IPS-NIHi11 (cell line): ENCODE measurements at places on chromosomes 12 and 14.

GRCh38 chr14:102424520-102424919 lies 61.8 kb downstream of the TECPR2 start:
- DNase-seq = no peak

- DNase-seq = no peak
Measured at GRCh38 chr14:33835261-33835655, 115.6 kb downstream of the EGLN3 start.

GRCh38 chr12:106712768-106713167 lies 61.7 kb upstream of the RIC8B start:
- DNase-seq = no peak

DNA sequence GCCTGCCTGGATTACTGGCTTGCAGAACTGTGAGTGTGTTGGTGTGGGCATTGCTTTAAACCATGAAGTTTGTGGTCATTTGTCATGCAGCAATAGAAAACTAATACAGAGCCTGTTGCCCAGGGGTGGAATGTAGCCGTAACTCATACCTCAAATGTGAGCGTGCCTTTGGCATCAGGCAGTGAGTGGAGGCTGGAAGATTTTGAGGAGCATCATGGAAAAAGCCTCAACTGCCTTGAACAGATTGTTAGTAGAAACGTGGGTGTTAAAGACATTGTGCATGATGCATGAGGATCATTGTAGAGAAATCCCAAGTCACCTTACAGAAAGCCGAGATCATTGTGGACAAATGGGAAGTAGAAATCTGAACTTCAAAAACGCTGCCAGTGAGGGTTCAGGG lies 580.5 kb downstream of the AACS start:
- no peak for DNase-seq

DNA sequence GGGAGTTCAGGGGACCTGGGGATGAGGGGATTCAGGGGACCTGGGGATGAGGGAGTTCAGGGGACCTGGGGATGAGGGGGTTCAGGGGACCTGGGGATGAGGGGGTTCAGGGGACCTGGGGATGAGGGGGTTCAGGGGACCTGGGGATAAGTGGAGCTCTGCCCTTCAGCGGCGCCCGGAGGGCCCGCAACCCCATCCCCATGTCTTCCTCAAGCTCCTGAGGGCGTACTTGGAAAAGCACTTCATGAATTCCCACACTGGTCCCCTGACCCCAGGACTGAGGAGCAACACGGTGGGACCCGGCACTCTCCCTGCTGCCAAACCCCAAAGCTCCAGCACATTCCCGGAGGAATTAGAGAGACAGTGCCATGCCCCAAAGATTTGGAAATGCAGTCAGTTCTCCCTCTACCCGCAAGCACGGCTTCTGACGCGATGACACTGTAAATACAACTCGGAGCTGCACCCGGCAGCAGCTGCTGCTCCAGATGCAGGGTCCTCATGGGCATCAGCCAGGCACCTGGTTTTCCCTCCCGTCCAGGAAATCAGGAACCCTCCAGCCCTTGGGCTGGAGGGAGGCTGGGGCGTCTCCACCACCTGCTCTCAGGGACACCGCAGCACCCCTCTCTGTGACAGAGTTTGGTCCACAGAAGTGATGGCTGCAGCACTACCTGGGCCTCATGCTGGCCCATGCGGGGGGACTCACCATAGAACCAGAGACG lies 32.8 kb upstream of the C14orf180 start:
- peak; percentile 8 for DNase-seq

DNA sequence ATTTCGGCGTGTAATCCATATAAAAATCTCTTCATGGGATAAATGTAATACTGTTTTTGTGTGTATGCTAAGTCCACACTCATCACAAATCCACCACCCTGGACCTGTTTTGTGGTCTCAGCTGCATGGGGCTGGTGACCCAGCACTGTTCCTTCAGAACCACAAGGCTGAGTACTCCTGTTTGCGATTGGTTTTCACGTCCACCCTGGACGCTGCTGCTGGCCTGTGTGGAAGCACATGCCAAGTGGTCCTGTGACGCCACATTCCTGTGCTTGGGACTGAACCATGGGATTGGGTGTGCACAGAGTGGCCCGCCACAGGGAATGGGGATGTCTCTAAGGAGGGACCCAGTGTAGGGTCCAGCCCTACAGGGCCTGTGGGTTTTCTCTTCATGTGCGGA lies 4.3 kb downstream of the PUS1 start:
- DNase-seq = no peak

DNA sequence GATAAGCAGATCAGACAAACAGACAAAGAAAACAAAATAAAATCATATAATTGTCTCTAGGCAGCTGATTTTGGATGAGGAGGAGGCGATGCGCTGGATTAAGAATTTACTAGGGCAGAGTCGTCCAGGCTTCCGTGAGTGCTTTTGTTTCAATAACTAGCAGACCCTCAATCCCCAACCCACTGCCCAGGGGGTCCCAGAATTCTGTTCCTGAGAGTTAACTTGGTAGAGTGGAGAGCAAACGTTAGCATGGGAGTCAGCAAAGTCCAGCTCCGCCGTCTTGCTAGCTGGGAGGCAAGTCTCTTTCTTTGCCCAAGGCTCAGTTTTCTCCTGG lies 95.5 kb upstream of the TBX5 start:
- no peak for DNase-seq

GRCh38 chr12:92745856-92746550 lies 43.2 kb downstream of the PLEKHG7 start:
- DNase-seq = no peak

DNA sequence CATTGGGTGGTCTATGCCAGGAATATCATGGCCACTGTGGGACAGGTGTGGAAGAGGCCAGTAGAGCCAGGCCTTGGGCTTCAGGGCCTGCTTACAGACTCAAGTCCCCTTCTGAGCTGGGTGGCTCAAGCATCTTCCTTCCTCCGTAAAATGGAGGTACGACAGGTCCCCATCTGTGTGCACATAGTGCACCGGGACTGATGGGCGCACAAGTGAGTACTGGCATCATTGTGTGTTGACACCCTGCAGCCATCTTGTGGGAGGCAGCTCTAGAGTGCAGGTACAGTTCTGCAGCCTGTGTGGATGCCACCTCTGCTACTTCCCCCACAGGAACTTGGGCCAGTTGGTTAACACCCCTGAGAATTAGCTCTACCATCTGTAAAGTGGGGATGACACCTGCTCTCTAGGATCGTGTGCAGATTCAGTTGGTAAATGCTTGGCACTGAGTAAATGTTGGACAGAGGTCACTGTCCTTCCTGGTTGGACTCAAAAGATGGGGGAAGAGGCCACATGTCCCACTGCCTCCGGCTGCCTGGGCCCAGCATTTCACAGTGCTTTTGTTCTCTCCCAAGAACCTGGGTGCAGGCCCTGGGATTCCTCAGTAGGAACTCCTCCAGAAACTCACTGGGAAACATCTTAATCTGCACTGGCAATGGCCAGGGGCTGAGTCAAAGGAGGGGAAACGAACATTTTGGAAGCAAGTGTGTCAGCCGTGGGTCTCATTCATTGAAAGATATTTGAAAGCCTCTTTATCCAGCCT lies 70.6 kb downstream of the C14orf132 start:
- DNase-seq = no peak

GRCh38 chr12:104485651-104486362 lies 29.1 kb downstream of the CHST11 start:
- DNase-seq = no peak

- peak; percentile 49 for DNase-seq
Measured at GRCh38 chr14:103597623-103598377, 31.2 kb upstream of the KLC1 start.

DNA sequence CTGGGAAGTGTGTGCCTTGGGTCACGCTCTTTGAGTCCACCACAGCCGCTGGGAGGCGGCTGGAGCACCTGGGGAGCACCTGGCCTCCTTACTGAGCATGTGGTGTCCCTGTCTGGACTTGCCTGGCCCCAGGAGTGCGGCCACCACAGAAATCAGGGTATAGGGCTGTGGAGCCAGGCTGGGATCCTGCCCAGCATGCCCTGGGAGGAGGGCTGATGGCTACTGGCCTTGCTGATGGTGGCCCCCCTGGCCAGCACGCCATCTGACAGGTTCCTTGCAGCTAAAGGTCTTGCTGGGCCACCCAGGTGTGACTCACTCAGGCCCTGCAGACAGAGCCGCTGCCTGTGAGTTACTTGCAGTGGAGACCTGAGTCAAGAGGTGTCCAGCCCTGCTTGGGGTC lies 6.0 kb downstream of the ULK1 start:
- DNase-seq = no peak

DNA sequence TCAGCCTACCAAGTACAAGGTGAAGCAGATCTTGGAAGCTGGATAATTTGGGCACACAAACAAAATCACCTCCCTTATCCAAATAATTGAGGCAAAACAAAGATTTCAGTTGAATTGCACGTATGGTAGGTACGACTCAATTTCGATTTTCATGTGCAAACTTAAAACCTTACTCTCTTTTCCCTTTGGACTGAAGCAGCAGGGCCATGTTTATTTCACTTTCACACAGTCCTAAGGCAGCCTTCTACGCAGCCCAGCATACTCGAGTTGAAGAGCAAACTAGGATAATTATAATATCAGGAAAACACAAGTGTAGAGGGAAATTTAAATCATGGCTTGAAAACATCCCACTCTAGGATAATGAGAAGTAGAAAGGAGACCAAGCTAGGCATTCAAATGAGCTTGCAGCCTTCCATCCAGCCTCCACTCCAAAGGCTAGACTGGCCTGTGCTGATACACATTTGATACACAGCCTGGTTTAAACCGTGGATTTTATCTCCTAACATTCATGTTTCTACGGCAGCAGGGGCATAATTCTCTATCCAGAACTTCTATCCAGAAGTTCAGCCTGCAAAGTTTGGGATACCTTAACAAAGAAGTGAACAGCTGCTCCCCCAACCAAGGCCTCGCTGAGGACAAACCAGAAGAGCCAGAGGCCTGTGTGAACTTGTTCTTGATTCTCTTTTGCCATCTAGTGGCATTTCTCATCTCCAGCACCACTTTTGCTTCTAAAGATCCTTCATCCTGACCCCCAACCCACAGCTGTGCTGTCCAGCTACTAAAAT lies 2.4 kb upstream of the RNASE7 start:
- peak; percentile 73 for DNase-seq

DNA sequence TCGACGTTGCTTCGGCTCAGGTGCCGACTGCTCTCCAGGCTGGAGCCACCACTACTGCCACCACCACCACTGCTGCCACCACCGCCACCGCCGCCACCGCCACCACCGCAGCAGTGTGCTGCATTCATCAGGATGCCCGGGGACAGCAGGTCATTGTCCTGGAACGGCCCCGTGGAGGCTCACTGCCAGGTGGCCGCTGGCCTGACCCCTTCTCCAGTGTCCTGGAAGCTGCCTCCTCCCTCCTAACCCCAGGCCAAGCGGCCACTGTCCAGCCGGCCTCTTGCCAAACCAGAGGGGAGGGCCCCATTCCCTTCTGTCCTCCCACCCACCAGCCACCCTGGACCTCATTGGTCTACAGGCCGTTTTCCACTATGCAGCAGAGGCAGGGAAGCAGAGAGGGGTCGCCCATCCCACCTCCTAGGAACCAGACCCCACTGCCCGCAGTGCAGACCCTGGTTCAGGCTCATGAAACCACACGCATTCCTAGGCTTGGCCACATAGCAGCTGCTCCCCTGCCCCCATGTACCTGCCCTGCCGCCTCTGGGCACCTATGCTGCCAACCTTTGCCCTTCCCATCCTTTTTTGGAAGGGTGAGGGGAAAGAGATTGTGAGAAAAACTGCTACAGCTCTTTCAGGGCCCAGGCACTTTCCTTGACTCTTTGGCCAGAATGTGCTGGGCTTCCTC lies 15.2 kb downstream of the ARL6IP4 start:
- no peak for DNase-seq

DNA sequence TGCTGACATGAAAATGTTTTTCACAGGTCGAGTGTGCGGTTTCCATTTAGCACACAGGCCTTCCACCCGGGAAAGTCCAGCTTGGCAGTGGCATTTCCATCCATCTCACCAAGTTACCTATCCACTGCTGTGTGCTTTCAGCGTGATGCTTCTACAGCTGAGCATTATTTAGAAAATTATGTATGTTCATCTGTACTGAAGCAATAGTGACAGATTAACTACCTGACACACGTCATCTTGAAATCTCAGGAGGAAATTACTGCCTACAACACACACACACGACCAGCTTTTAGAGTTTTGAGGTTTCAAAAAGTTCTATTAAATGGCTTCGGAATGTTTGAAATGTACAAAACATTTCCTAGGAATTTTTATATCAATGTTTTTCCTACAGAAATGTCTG lies 39.4 kb downstream of the IFNG-AS1 start:
- DNase-seq = no peak

DNA sequence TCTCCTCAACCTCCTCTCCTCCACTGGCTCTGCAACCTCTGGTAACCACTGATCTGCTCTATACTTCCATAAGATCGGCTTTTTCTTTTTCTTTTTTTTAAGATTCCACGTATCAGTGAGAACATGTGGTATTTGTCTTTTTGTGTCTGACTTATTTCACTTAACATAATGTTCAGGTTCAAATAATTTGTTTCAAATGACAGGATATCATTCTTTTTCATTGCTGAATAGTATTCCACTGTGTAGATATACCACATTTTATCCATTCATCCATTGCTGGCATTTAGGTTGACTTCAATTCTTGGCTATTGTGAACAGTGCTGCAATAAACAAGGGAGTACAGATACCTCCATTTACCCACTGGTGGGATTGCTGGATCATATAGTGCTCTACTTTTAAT lies 40.5 kb downstream of the NCKAP5L start:
- DNase-seq = no peak

- no peak for DNase-seq
Measured at GRCh38 chr12:105943525-105943924, 195.2 kb downstream of the NUAK1 start.

GRCh38 chr12:72228424-72228823 lies 43.7 kb upstream of the TRHDE start:
- no peak for DNase-seq

DNA sequence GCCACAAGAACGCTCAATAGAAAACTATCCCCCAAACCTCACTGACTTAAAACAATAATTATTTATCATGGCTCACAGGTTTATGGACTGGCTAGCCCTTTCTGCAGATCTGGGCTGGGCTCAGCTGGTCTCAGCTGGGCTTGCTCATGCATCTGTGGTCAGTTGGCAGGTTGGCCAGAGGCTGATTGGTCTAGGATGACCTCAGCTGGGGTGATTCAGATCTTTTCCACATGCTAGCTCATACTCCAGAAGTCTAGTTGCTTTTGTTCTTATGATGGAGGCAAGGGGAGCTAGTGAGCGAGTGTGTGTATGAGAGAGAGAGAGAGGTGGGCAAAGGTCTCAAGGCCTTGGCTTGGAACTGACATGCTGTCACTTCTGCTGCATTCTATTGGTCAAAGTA lies 181.2 kb upstream of the NRXN3 start:
- DNase-seq = no peak
